ENCODE measurements at places on chromosomes 1 and 21.

DNA sequence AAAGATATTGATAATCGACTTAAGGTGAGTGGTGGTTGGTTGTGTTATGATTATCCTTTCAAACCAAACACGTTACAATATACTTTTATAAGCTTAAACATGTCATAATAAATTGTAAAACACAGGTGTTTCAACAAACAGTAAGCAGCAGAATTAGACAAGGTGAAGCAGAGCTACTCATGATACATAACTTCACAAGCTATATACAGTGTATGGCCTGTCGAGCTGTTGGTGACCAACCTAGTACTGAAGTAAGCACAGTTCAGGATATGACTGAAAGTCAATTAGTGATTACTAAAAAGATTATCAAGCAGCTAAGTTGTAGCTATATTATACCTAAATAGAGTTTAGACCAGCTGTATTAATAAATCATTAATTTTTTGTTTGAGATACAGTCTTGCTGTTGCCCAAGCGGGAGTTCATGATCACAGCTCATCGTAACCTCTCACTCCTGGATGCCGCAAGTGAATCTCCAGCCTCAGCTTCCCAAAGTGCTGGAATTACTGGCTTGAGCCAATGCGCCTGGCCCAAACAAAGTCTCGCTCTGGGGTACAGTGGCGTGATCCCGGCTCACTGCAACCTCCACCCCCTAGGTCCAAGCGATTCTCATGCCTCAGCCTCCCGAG is 148.1 kb downstream of the EIF4G3 start:
- H3K4me1 ChIP-seq = peaks cover 2% of the 10 kb centered on the region
- H3K27me3 ChIP-seq = no peaks in the 10 kb centered on the region
- no peak overlapping the region for H3K4me3 ChIP-seq
- no peaks in the 10 kb centered on the region for H3K36me3 ChIP-seq

- no peak overlapping the region for H3K27ac ChIP-seq
- no peak overlapping the region for H3K4me3 ChIP-seq
- DNase-seq = no peak
- no peaks in the 10 kb centered on the region for H3K27me3 ChIP-seq
- H3K4me1 ChIP-seq = peaks cover 17% of the 10 kb centered on the region
- no peaks in the 10 kb centered on the region for H3K36me3 ChIP-seq
Observed at GRCh38 chr1:159940006-159940620, 5.3 kb downstream of the IGSF9 start.

DNA sequence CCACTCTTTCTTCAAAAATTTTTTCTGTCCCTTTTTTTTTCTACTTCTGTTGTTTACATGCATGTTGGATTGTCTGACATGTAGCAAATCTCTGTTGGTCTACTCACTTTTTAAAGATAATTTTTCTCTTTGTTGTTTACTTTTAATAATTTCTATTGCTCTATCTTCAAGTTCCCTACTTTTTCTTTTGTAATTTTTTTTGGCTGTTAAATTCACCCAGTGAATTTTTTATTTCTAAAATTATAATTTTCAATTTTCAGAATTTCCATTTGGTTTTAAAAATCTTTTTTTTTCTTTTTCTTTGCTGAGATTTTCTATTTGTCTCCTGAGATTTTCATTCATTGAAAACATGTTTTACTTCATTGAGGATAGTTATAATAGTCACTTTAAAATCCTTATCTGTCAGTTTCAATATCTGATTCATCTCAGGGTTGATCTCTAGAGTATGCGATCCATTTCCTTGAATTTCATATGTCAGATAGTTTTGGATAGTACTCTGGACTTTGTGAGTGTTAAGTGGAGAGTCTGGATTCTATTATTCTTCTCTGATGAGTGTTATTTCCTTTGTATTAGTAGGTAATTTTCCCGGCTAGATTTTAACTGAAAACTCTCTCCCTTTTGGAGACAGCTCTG is 1.6 kb upstream of the TSEN15 start:
- H3K27ac ChIP-seq = no peak overlapping the region
- no peak overlapping the region for H3K4me3 ChIP-seq
- peaks cover 15% of the 10 kb centered on the region for H3K4me1 ChIP-seq
- H3K36me3 ChIP-seq = no peaks in the 10 kb centered on the region
- H3K27me3 ChIP-seq = no peaks in the 10 kb centered on the region

- H3K4me1 ChIP-seq = no peaks in the 10 kb centered on the region
- DNase-seq = no peak
- H3K4me3 ChIP-seq = no peak overlapping the region
- H3K36me3 ChIP-seq = no peaks in the 10 kb centered on the region
Observed at GRCh38 chr1:181160322-181160721, 71.8 kb downstream of the IER5 start.

GRCh38 chr1:217946511-217946910 is 315.4 kb downstream of the SPATA17 start:
- no peak for DNase-seq
- no peak overlapping the region for H3K4me3 ChIP-seq
- no peaks in the 10 kb centered on the region for H3K4me1 ChIP-seq
- H3K27ac ChIP-seq = no peak overlapping the region
- H3K27me3 ChIP-seq = no peaks in the 10 kb centered on the region
- H3K36me3 ChIP-seq = no peaks in the 10 kb centered on the region

- no peaks in the 10 kb centered on the region for H3K4me1 ChIP-seq
- no peak overlapping the region for H3K27ac ChIP-seq
- no peak for DNase-seq
- H3K27me3 ChIP-seq = no peaks in the 10 kb centered on the region
- H3K4me3 ChIP-seq = no peak overlapping the region
Observed at GRCh38 chr1:236639686-236640085, 35.4 kb upstream of the HEATR1 start.

DNA sequence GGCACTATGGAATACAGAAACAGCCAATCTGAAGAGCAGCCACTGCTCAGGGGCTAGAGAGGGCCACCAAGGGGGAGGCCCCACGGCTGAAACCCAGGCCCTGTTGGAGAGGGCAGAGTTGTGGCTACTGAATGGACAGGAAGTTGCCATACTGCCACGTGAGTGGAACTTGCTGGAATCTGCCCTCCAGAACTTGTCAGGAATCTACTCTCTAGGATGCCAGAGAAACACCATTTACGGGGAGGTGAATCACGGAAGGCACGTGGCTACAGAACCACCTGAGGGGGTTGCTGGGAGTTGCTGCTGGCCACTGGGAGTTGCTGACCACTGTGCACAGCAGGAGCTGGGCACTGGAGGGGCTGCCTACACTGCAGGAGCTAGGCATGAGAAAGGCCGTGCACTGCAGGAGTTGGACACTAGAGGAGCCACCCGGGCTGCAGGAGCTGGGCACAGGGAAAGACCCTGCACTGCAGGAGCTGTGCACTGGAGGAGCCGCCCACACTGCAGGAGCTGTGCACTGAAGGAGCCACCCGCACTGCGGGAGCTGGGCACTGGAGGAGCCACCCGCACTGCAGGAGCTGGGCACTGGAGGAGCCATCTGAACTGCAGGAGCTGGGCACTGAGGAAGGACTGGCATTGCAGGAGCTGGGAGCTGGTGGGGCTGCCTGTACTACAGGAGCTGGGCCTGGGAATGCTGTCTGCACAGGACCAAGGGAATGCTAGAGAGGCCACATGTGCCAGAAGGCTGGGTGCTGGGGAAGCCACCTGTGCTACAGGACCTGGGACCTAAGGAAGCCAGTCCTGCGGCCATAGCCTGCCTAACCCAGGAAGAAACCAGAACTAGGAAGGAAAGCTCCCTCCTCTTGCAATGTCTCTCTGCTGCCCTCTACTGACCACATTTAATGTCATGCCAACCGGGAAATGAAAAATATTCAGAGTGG is 343.4 kb downstream of the MATN1 start:
- DNase-seq = peak; percentile 37
- H3K36me3 ChIP-seq = no peaks in the 10 kb centered on the region
- H3K4me1 ChIP-seq = no peaks in the 10 kb centered on the region

DNA sequence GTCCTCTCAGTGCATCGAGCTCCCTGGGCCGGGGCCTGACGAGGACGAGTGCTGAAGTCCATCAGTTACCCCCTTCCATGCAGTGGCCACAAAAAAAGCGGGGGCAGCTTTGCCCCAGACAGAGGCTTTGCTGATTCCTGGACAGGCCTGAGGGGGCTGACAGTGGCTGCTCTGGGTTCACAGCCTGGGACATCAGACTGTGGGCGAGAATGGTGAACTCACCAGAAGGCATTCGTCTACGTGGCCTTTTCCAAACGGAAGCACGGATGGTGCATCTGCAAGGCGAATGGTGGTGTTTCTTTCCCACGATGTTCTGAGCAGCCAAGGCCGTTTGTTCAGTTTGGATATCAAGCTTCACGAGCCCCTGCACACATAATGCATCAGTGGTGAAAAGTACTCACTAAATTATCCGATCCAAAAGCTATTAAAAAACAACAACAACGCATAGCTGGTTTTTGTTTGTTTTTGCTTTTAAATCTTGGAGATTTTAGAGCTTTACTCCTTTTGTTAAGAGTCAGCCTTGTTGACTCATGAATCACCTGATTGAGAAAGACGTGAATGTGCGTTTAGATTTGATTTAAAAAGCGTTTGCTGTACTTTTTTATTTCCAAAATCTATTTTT is 6.3 kb upstream of the ZBTB21 start:
- H3K27ac ChIP-seq = no peak overlapping the region
- no peaks in the 10 kb centered on the region for H3K27me3 ChIP-seq
- no peaks in the 10 kb centered on the region for H3K4me1 ChIP-seq
- no peak for DNase-seq
- H3K4me3 ChIP-seq = no peak overlapping the region

DNA sequence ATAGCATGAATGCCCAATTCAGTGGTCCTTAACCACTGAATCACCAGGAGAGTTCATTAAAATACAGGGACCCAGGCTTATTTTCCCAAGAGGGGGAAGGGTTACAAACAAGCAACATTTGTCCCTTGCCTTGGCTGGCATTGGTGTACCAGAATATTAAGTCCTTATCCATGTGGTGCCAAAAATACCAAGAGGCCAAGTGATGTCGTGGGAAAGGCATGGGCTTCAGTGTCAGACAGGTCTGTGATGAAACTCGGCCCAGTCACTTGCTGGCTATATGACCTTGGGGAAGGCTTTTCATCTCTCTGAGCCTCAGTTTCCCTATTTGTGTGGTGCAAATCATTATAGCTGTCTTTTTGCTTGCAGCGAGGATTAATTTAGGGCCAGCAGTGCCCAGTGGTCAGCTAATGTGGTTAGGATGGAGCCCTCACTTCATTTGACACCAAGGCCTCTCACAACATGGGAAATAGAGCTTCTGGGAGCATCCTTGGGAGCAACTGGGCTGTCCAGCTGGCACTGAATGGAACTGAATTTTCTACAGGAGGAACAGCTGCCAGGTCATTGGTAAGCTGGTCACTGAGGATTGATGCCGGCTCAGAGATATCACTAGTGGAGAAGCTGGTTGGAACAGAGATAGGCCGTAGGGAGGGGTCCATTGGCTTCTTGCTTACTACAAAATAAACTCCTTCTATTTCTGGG is 77.2 kb upstream of the PPP2R5A start:
- H3K36me3 ChIP-seq = no peaks in the 10 kb centered on the region
- no peaks in the 10 kb centered on the region for H3K4me1 ChIP-seq
- H3K27ac ChIP-seq = no peak overlapping the region
- H3K4me3 ChIP-seq = no peak overlapping the region
- no peak for DNase-seq

DNA sequence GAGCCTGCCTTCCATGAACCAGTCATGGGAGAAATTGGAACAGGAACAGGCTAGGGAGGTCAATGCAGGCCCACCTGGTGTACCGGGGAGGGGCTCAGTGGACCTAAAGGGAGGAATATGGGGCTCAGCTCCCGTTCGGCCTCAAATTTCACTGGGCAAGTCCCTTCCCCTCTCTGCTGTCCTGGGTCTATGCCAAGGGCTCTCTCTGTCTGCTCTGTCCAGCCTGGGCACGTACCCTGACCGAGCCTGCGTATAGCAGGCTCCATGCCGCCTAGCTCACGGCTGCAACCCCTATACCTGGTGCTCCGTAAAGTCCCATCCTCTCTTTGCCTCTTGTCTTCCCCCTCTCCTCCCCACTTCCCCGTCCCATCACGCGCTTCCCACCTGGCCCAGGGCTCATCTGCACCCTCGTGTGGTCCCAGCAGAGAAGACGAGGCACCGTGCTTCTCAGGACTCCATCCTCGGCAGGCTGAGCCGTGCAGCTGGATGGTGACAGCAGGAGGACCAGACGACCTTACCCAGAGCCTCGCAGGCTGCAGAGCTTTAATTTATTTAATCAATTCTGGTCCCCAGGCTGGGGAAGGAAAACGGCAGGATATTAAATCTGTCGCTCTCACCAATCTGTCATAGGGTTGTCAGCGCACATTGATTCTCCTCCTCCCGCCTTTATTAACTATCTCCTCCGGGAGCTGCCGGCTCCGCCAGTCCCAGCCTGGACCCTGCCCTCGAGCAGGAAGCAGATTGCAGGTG is 25.0 kb upstream of the DISP3 start:
- no peaks in the 10 kb centered on the region for H3K4me1 ChIP-seq
- no peak for DNase-seq
- H3K27ac ChIP-seq = no peak overlapping the region
- no peak overlapping the region for H3K4me3 ChIP-seq
- H3K36me3 ChIP-seq = no peaks in the 10 kb centered on the region

DNA sequence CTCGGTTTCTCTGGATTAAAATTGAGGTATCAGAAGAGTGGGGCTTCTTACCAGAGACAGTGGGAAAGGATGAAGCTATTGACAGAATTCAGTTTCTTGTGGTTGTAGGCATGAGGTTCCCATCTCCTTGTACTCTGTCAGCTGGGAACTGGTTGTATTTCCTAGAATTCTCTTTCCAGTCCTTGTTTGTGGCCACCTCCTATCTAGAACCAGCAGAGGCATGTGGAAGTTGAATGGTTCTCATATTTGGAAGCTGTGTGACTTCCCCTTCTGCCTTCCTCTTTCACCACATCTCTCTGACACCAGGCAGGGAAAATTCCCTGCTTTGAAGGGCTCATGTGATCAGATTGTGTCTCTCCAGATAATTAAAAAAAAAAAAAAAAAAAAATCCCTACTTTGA is 457.7 kb upstream of the ADAMTS5 start:
- no peaks in the 10 kb centered on the region for H3K27me3 ChIP-seq
- DNase-seq = no peak
- no peaks in the 10 kb centered on the region for H3K36me3 ChIP-seq
- H3K4me3 ChIP-seq = no peak overlapping the region
- H3K4me1 ChIP-seq = no peaks in the 10 kb centered on the region

GRCh38 chr1:192724670-192725069 is 84.2 kb upstream of the RGS2 start:
- no peaks in the 10 kb centered on the region for H3K4me1 ChIP-seq
- DNase-seq = no peak
- H3K4me3 ChIP-seq = no peak overlapping the region

- DNase-seq = no peak
- no peaks in the 10 kb centered on the region for H3K36me3 ChIP-seq
- H3K4me1 ChIP-seq = peaks cover 29% of the 10 kb centered on the region
Observed at GRCh38 chr1:206722751-206723461, 38.2 kb downstream of the MAPKAPK2 start.

Measured in liver (tissue), 10 donors.